ENCODE measurements at places on chromosomes 7 and 10.

GRCh38 chr10:33329178-33329577 is 5.3 kb downstream of the NRP1 start:
- DNase-seq: no peak

DNA sequence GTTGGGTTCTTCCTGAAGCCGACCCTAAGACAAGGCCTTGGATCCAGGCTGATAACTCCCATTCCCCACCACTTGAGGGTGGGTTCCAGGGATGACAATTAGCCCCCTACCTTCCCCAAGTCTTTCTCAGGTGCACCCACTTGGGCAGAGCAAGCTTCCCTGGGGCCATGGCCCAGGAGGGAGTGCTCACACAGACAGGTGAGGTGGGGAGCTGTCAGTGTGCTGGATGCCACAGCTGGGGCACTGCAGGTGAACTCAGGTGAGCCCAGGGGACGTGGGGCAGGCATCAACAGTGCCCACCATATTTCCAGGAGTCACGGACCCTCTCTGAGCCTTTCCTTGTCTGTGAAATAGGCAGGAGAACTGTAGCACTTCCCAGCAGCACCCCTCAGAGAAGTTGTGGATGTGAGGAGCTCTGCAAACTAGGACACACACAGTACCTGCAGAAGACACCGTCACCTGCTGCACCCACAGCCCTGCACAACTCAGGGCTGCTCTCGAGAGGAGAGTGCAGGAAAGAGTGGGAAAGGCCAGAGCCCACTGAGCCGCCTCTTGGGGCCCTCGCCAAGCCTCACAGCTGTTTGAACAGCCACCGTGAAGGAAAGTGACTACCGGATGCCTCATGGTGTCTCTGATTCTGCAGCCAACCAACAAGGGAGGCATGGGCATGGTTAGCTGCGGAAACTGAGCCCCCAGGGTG is 17.9 kb downstream of the SH3PXD2A start:
- no peak for DNase-seq

GRCh38 chr7:17021205-17021604 is 139.4 kb upstream of the AGR3 start:
- DNase-seq: no peak

- no peak for DNase-seq
Measured at GRCh38 chr7:10632712-10633111, 341.0 kb upstream of the PHF14 start.

DNA sequence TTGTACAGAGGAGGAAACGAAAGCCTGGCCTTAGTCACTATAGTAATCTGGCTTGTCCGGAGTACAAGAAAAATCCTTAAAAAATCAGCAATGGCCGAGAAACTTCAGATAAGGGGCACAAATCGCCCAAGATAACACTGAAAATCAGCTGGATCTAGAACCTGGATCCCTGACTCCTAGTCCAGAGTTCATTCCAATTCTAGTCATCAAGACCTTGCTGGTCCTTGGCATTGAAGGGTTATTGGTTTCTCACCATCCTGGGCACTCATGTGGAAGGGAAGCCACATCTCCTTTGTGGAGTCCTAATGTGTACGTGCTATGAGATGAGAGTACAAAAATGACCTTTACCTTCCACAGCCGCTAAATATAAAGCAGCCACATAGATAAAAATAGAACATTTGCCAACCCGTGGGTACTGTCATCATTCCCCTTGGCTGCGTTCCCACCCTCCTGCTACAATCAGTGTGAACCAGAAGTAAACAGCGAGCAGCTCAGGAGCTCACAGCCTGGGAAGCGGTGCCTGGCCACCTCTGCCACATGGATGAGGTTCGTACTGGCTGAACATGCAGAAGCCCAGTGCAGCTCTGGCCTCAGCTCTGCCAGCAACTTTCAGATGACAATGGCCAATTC is 116.0 kb upstream of the PDLIM1 start:
- DNase-seq: no peak

DNA sequence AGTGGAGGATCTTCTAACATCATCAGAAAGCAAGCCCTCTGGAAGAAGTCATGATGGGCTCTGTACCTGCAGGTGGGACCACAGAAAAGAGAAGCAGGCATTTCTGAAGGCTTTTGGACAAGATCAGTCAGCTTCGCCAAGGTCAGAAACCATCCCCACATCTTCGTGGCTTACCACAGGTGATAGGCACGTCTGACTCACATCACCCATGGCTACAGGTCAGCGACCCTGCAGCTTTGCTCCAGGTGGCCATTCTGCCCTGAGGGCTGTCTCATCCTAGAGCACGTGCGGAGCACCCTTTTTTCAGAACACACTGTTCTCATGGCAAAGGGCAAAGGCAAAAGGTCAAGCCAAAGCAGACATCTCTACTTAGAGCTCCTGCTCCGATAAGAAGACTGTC is 518.9 kb upstream of the ADARB2 start:
- no peak for DNase-seq

GRCh38 chr7:15794801-15795200 is 108.3 kb upstream of the MEOX2 start:
- DNase-seq: no peak

Measured in natural killer cell treated with Interleukin-12 subunit alpha and Interleukin-12 subunit beta and Interleukin-15 and Interleukin-18, amount 100 ng/mL, for 72 hours (primary cell).